Activated CD4-positive, alpha-beta T cell treated with anti-CD3 and anti-CD28 coated beads, Interleukin-2, amount 50 U/mL, for 48 hours (primary cell): ENCODE measurements at places on chromosomes 12 and 14.

DNA sequence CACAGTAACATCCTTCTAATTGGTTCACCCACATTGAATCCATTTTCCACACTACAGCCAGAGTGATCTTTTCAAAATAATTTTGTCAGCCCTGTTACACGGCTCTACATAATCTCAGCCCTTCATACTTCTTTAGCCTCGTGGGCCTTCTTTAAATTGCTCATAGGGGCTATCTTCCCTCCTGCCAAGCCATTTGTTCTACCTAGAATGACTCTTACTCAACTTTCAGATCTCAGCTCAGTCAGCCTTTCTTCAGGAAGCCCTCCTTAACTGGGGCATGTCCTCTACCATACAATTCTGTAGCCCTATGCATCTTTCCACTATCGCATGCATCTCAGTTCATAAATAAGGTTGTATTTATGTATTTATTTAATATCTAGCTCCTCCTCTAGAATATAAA is 39.7 kb downstream of the CEP128 start:
- DNase-seq = no peak

- no peak for DNase-seq
These were observed 35.6 kb downstream of the CCDC88C start for GRCh38 chr14:91381801-91382670.

GRCh38 chr12:49540229-49541139 is 1.7 kb downstream of the KCNH3 start:
- no peak for DNase-seq

GRCh38 chr14:66070542-66071319 is 415.4 kb upstream of the CCDC196 start:
- DNase-seq = peak; percentile 81

- no peak for DNase-seq
These were observed 155.6 kb downstream of the SLC6A15 start for GRCh38 chr12:84756961-84757360.

DNA sequence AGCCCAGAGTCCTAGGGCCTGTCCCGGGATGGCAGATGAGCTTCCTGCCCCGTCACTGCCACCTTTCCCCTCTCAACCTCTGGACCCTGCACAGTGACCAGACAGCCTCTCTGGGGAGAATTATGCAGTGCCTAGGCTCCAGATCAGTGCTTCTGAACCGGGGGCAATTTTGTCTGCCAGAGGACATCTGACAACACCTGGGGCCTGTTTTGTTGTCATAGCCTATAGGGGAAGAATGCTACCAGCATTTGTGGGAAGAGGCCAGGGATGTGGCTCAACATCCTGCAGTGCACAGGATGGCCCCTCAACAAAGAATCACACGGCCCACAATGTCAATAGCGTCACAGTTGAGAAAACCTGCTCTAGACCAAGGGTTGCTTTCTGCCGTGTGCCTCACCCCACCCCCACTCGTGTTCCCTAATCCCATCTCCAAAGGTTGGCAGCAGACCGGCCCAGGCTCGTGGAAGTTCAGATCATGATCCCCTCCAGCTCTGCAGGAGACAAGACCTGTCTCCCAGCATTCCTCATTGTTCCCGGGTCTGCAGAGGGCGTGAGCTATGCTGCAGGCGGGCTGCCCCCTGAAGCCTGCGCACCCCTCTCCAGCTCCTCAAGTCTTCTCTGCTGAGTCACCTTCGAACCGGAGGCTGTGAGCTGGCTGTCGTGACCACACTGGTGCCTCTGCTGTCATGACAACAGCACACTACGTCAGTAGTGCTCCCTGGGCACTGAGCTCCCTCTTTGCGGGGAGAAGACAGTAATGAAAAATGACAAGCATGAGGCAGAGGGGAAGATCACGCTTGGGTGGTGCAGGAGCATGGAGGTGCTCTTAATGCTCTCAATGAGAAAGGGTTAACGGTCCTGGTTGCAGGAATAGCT is 2.0 kb upstream of the GAPDH start:
- DNase-seq = peak; percentile 84

- no peak for DNase-seq
These were observed 1.7 kb upstream of the CTDSP2 start for GRCh38 chr12:57848208-57848607.

GRCh38 chr12:111267144-111267543 is 101.8 kb downstream of the PHETA1 start:
- no peak for DNase-seq
